RWPE1 (cell line): ENCODE measurements at places on chromosomes 2 and 18.

GRCh38 chr2:232085164-232085563 lies 123.7 kb downstream of the DIS3L2 start:
- no peak for DNase-seq

DNA sequence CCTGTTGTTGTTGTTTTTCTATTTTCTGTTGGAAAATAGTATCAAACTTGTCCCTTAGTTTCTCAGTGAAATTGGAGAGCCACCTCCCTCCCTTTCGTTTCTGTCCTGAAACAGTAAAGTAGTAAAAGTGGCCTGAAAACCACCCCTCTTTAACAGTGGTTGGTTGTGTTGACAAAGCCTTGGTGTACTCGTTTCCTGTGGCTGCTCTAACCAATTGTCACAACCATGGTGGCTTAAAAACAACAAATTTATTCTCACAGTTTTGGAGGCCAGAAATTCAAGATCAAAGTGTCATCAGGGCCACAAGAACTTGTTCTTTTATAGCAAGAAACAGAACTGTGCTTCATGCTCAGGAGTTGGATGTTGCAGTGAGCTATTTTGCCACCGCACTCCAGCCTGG lies 4.0 kb upstream of the DYSF start:
- no peak for DNase-seq

GRCh38 chr18:11160313-11160712 lies 10.9 kb upstream of the PIEZO2 start:
- no peak for DNase-seq

DNA sequence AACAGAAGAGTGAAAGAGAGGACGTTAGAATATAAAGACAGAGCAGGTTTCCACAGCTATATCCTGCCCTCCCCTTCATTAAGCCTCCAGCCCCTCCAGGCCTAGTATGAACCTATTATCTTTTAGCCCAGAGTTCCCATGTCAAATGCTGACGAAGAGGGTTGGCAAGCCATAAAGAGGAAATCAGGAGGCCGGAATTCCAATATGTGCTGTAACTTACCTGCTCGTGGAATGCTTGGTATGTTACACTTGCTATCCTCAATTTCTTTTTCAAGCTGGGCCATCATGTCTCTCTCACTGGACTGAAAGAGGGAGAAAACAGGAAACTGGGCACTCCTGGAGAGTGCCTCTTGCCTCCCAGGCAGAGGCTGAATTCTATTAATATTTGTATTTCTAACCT lies 264.1 kb downstream of the TRIB2 start:
- no peak for DNase-seq

GRCh38 chr2:181077128-181077709 lies 96.8 kb downstream of the UBE2E3 start:
- DNase-seq, result peak; percentile 30

GRCh38 chr2:198117406-198118041 lies 313.1 kb downstream of the PLCL1 start:
- no peak for DNase-seq

GRCh38 chr18:79681484-79682387 lies 2.1 kb downstream of the CTDP1 start:
- DNase-seq, result no peak

- DNase-seq, result no peak
These were observed 315.9 kb upstream of the UBE2E3 start for GRCh38 chr2:180664507-180664906.

- no peak for DNase-seq
These were observed 36.3 kb downstream of the OSGEPL1 start for GRCh38 chr2:189726271-189726670.

DNA sequence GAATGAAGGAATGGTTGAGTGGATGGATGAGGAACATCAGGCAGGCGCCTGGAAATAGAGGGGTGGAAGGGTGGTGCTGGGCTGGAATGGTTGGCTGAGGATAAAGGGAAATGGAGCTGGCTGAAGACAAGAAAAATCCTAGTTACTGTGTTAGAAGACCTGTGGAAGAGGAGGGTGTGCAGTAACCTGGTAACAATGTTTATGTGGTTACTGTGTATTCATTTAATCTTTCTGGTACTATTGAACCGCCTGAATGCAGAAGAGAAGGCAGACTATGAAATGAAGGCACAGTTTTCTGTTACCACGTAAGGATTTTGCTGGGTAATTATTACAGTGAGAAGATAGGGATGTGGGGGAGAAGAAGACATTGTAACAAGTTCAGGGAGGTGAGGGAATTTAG lies 110.3 kb upstream of the MGAT5 start:
- no peak for DNase-seq

GRCh38 chr2:18690342-18690741 lies 101.0 kb upstream of the NT5C1B start:
- DNase-seq, result no peak

- DNase-seq, result peak; percentile 70
These were observed 64.8 kb downstream of the ARHGAP25 start for GRCh38 chr2:68799140-68800026.

GRCh38 chr2:127906206-127906926 lies 20.6 kb upstream of the AMMECR1L start:
- no peak for DNase-seq

DNA sequence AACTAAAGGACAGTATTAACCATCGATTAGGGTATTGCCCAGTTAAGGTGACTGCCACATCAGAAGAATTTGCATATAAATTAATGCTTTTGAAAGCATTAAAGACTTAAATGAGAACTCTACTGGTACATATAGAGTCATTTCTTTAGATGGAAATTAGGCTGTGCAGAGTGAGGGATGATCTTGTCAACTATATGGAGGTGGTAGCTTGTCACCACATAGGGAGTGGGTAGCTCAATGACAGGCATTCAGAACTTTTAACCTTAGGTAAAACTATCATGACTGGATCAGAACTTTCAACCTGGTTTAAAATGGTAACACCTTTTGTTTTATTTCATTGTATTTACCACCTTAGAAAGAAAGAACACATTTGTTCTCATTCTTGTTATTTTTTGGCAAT lies 384.6 kb upstream of the LRRTM1 start:
- DNase-seq, result no peak

DNA sequence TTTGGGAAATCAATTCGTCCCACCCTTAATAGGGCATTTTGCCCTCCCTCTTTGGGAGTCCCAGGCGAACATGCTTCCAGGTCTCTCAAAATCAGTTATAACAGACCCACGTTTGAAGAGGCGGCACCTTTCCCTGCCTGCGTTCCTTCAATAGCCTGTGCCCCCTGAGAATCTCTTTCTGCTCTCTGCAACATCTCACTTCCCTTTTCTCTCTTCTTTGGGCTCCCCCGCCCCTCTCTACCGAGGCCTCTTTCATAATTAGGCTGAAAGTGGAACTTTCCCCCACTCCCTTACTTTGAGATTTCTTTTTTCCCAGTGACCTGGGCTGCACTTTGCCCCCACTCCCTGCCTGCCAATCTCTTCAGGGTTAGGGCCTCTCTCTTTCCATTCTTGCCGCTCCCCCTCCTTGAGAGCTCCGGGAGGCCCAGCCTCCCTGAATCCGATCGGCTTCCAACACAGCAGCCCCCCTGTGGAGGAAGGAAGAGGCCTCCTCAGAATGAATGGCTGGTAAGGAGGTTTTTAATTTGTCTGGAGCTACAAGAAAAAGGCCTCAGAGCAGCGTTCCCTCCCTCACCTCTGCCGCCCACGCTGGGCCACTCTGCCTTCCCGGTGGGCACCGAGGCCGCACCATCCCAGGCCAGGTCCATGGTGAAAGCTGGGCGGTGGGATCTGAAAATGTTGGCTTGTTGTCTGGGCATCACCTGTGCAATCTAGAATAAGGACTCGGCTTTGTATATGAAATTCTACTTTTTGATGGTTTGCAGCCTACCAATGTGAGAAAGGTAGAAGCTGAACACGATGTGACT lies 162.6 kb upstream of the SIX3 start:
- no peak for DNase-seq

- DNase-seq, result no peak
These were observed 68.9 kb downstream of the CAPN13 start for GRCh38 chr2:30738141-30738911.

DNA sequence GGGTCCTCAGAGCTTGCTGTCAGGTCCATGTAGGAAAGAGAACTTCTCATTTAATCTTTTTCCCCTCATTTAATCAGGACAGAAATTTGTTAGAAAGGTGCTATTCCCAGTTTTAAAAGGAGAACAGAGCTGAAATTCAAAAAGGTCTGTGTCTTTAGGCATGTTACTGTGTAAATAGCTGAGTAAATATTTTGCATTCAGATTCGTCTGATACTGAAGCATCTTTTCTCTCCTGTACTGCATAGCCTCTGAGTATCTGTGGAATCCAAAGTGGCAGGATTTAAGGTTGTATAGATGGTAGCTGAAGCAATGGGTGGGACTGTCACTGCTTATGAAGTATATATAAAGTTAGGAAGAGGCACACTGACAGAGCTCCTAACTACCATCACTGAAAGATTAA lies 9.0 kb downstream of the PTPN4 start:
- no peak for DNase-seq

GRCh38 chr18:27223526-27224291 lies 38.6 kb upstream of the CHST9 start:
- DNase-seq, result no peak

DNA sequence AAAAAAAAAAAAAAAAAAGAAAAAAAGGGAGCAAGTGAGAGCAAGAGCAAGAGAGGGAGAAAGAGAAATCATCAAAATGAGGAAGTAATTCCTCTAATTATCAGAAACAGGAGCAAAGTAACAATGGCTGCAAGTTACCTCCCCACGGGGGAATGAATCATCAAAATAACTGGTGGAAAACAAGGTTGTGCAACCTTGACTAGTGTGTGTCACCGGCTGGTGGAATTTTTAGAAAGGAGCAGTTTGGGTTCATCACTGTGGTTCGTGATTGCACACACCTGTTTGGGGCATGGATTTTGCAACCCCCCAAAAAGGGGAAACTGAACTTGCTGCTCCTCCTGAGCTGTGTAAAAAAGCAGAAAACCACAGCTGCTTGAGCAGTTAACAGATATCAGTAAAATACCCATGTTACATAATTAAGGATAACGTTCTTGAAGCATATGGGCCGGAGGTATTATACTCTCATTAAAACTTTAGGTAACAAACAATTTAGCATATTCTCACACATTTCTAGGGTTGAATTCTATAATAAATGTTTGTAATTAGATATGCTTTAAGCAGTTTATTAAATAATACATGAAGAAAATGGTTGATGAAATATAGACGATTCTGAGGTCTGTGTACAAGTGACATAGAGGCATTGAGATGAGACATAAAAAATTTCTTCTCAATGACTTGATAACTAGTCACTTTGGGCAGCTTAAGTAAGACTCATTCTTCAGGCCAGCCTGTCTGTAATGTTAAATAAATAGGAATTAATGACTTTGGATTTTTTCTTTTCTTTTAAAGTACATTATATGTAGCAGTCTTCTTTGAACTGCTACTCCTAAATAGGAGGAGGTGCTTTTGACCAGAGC lies 184.2 kb upstream of the ZEB2 start:
- peak; percentile 77 for DNase-seq

GRCh38 chr2:231364961-231365810 lies 30.3 kb upstream of the B3GNT7 start:
- DNase-seq, result peak; percentile 79

- DNase-seq, result peak; percentile 44
These were observed 219.8 kb upstream of the PARD3B start for GRCh38 chr2:204325468-204325867.

- DNase-seq, result no peak
These were observed 42.8 kb downstream of the CCDC68 start for GRCh38 chr18:54916507-54916906.

GRCh38 chr2:29206941-29207340 lies 91.7 kb downstream of the CLIP4 start:
- DNase-seq, result no peak

DNA sequence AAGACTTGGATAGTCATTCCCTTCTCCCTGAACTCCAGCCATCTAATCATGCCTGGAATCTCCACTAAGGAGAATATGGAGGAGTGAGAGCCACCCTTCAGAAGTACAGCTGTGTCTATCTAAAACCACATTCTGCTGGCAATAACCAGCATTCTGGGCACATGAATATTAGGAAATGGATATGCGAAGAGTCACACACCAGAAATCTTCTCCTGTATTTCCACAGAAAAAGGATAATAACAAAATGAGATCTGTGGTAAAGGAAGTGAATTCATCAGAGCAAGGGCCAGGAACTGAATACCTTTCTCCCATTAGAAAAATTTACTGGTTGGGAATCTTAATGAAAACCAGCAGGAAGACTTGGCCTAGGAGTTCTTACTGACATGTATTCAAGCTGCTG lies 218.8 kb downstream of the SCG2 start:
- no peak for DNase-seq

- DNase-seq, result no peak
These were observed 9.1 kb downstream of the MPPE1 start for GRCh38 chr18:11899063-11899462.

GRCh38 chr2:55604027-55604565 lies 13.3 kb downstream of the PPP4R3B start:
- no peak for DNase-seq

GRCh38 chr18:78975292-78975691 lies 4.3 kb upstream of the SALL3 start:
- no peak for DNase-seq

GRCh38 chr2:225471039-225471438 lies 71.5 kb downstream of the NYAP2 start:
- DNase-seq, result no peak

DNA sequence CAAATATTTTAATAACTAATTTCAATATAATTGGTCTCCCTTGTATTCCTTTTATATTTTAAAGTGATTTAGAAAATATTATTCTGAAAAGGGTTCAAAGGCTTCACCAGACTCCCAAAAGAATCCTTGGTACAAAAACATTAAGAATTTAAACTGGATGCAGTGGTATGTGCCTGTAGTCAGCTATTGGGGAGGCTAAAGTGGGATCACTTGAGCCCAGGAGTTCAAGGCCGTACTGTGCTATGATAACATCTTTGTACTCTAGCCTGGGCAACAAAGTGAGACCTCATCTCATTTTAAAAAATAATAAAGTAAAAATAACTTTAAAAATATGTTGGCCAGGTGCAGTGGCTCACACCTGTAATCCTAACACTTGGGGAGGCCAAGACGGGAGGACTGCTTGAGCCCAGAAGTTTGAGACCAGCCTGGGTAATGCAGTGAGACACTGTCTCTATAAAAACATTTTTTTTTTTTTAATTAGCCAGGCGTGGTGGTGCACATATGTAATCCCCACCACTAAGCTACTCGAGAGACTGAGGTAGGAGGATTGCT lies 14.7 kb downstream of the NCL start:
- DNase-seq, result no peak

DNA sequence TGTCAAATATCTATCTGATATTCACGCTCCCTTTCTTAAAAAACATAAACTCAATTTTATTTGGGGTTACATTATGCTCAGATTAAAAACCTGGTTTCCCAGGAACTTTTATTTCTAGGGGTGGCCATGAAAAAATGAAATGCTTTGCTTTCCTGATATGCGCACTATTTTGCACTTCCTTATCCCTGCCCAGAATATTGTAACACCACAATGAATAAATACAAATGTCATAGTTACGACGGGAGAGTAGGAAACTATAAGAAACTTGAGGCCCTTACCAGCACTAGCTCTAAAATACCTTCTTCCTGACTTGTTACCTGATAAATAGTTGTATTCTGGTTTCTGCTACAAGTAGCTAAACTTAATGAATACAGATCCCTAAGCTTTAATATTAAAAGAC lies 475.6 kb upstream of the CWC22 start:
- no peak for DNase-seq

GRCh38 chr2:195813421-195813820 lies 156.4 kb downstream of the SLC39A10 start:
- DNase-seq, result no peak
